ENCODE measurements at places on chromosomes 2 and 18. TPM values are rescaled to one million over a fixed set of nuclear protein-coding genes. Genes with fewer than 3 reads are reported as not detected.
A peak's percentile ranks its signal among the peaks of the same experiment; 100 is the strongest.

EDAR gene
- 0.51 TPM for total RNA-seq

C2orf80 gene
- total RNA-seq: not detected

SIGLEC15 gene
- 1.2 TPM for total RNA-seq

KRTCAP3 gene
- 2.2 TPM for total RNA-seq

ACMSD gene
- not detected for total RNA-seq

CHN1 gene
- total RNA-seq: 14.6 TPM

SOCS6 gene
- total RNA-seq: 6.6 TPM

C2orf92 gene
- total RNA-seq: 9.4 TPM

ST6GAL2 gene
- total RNA-seq: not detected

DNA sequence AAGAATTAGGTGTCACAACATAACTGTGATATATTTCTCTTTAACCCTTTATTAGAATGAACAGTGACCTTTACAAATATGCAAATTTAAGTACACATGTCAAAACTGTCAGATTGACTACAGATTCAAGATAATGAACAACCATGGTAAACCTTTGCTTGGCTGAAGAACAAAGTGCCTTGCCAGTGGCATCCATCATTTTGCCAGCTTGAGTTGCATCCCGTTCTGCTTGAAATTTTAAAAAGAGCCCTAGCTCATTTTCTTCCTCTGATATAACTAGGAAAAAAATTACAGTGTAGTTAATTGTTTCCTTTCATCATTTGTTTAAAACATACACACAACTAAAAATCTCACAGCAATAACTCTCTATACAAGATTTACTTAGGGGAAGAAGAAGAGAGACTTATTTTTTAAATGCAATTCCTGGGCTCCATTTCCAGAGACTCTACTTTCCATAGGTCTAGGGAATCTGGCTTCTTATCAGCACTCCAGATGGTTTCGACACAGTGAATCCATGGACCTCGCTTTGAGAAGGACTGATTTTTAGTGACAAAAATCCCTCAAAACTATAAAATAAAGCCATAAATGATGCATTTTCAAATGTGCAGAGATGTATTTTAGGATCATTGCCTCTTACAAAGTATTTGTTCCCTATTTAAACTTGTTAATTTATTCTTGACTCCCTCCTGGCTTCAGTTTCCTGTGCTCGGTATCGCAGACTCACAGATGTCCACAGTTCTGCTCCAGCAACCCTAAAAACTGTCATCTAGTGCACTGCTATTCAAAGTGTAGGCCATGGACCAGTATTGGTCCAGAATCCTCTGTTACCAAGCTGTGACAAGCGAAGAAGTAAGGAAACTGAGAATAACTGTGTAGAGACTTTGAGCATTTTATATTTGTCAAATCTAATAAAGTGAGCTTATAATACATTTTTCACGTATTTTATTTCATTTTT, 50.1 kb downstream of the ICA1L start:
- DNase-seq: no peak

- DNase-seq: no peak
Observed at GRCh38 chr2:42909966-42910365, 117.6 kb upstream of the HAAO start.

DNA sequence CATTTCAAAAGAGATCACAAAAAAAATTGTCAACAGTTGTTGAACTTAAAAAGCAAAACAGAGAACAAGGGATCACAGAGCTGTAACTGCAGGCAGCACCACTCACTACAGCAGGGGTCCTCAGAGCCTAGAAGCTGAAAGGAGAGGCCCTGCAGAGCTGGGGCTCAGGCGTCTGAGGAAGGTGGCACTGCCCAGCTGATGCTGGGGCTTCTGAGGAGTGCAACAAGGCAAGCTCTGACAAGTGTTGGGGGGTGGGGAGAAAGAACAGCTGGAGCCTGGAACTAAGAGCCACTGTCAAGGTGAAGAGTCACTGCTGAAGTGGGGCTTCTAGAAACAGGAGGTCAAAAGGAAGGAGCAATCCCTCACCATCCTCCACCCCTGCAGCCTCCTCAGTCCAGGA, 46.2 kb downstream of the FTCDNL1 start:
- no peak for DNase-seq

DNA sequence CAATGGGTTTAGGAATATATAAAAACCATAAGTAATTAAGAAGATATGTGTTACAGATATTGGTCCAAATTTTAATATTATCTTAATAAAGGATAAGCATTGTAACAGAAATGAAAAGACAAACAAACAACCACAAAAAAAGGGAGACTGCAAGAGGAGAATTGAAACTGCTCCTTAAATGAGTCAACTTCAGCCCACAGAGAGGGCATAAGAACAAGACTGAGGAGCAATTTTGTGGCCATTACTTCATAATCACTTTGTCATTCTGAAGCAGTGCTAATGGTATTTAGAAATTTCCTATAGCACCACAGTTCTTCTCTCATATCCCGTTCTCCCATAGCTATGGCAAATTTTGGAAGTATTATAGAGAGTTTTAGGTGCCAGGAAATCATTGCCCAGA, 193.2 kb upstream of the HNMT start:
- no peak for DNase-seq

DNA sequence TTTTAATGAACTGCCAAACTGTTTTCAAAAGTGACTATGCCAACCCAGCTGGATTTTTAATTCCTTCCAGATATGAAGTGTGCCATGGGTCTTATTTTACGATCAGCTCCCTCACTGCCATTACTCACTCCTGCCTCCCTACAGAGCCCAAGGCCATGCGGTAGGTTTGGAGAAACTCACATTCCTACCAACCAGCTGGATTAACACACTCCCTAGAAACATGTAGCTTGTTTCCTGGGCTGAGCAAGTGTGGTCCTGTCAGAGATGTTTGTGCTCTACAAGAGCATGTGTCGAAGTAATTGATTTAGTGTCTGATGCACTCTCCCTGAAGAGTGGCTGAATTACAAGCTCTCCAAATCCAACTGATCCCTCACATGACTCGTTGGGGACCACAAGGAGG, 82.5 kb downstream of the SPP2 start:
- DNase-seq: no peak

- no peak for DNase-seq
Observed at GRCh38 chr2:238690511-238690910, 157.4 kb upstream of the TWIST2 start.

GRCh38 chr2:215830304-215830703, 183.0 kb downstream of the MREG start:
- no peak for DNase-seq

- peak; percentile 67 for DNase-seq
Observed at GRCh38 chr2:71930049-71930681, 217.5 kb downstream of the CYP26B1 start.

- peak; percentile 60 for DNase-seq
Observed at GRCh38 chr2:239015901-239016675, 168.2 kb downstream of the TWIST2 start.

GRCh38 chr2:3553946-3554345, 4.2 kb downstream of the RNASEH1 start:
- DNase-seq: no peak

GRCh38 chr2:43285987-43286386, 59.6 kb upstream of the ZFP36L2 start:
- no peak for DNase-seq

DNA sequence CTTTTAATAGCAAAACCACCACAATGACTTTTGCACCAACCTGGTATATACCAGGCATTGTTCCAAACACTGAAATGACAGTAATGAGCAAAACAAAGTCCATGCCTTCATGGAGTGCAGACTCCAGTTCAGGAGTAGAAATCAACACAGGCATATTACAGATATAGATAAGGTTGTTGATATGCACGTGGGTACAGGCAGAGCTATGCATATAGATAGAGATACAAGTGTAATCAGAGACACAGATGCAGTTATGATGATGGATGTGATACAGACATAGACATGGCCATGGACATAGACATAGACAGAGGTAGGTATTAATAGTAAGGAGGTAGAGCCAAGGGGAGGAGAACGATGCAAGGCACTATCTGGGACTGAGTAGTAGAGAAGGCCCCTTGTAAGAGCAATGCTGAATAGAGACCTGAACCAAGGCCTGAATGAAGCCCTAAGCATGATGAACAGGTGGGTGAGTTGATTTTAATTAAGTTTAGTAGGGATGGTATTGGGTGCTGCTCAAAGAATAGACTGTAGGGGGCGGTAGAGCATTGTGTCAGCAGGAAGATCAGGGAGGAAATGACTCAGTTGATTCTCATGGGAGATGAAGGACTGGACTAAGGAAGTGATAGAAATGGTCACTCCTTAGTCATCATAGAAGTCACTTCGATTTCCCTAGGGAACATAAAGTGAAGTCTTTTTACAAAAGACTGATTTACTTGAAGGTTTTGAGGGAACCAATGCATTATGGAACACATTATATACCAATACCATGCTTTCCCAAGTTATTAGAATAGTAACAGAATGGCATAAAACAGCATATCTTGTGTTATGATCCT, 39.4 kb downstream of the CMPK2 start:
- DNase-seq: no peak

DNA sequence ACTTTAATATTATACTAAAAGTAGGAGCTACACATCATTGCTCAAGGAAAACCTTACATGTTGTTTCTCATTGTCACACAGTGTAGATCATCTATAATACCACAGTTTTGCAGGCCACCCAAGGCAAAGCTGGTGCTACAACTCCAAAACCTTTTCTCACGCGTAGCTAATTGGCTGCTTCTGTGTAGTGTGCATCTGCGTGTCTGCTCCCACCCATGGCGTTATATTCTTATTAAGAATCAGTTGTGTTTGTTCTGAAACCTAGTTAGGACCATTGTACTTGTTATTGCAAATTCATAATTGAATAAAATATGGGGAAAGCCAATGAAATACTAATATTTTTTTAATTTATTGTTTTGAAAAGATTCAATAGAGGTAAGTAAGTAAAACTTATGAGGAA, 83.9 kb downstream of the RBM43 start:
- DNase-seq: no peak

GRCh38 chr2:29314816-29315571, 199.8 kb downstream of the CLIP4 start:
- DNase-seq: peak; percentile 86

DNA sequence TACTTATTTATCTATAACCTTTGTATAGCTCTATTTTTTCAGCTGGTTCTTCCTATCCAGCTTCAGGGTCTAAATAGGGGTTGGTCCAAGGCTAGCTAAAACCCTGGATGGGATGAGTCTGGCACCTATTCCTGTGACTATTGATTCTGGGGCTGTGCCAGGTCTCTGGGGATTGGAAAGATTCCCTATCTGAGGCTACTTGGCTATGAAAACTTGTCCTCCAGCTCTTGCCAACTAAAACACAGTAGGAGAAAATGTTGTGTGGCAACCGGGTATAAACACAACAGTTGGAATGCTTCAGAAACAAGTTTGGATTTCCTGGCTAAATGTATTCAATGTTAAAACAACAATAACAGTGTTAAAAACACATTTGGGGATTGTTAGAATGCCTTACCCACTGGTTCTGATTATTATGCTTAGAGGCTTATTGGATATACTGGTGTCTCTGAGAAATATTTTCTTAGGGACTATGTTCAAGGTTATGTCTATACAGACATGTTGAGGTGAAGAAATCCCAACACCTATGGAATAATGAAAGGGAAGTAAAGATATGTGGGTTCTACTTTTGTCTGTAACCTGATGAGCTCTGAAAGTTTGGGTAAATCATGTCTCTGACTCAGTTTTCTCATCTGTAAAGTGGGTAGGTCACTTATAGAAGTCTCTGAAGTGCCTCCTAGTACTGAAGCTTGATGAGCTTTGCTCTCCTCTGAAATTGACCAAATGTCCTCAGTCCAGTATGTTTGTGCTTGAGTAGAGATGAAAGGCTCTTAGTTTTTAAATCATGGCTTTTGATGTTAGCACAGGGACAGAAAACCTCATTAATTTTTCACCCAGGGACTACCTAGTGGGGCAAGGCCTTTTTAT, 460.7 kb downstream of the MTX2 start:
- DNase-seq: no peak

DNA sequence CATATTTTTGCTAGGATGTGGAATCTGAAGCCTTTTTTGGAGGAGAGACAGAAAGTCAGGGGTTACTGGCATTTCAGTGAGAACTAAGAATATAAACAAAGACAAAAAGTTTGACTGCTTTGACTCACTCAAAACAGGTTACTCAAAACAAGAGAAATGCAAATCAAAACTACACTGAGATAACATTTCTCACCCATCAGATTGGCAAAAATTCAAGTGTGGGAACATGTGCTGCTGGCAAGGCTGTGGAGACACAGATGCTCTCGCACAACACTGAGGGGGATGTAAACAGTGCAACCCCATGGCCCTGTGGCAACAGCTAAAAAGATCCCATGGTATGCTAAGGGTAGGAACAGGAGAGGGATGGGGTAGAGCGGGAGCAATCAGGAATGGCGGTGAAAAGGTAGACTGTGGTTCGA, 86.6 kb downstream of the DTNB start:
- no peak for DNase-seq

- DNase-seq: no peak
Observed at GRCh38 chr2:59761966-59762365, 791.5 kb downstream of the BCL11A start.

GRCh38 chr18:31574359-31574758, 17.3 kb upstream of the TTR start:
- no peak for DNase-seq

GRCh38 chr2:120654381-120655134, 81.1 kb upstream of the GLI2 start:
- no peak for DNase-seq

GRCh38 chr2:154587739-154588138, 110.8 kb upstream of the KCNJ3 start:
- DNase-seq: no peak

DNA sequence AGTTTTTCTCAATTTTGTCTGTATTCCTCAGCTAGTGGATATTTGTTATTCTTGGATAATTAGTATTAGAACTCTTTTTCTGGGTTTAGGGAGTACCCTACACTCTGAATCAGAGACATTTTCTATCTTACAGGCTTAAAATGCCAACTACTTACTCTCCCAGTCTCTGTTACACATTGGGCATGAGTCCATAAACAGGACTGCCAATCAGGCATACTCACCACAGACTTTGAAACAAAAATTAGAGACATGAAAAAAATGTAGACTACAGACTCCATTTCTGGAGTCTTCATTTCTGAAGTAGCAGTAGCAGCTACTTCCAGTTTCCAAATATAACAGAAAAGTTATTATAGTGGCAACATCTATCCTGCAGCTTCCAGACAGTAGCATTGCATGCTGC, 279.7 kb downstream of the MBD5 start:
- DNase-seq: no peak

GRCh38 chr2:229426464-229426863, 155.4 kb upstream of the PID1 start:
- no peak for DNase-seq

DNA sequence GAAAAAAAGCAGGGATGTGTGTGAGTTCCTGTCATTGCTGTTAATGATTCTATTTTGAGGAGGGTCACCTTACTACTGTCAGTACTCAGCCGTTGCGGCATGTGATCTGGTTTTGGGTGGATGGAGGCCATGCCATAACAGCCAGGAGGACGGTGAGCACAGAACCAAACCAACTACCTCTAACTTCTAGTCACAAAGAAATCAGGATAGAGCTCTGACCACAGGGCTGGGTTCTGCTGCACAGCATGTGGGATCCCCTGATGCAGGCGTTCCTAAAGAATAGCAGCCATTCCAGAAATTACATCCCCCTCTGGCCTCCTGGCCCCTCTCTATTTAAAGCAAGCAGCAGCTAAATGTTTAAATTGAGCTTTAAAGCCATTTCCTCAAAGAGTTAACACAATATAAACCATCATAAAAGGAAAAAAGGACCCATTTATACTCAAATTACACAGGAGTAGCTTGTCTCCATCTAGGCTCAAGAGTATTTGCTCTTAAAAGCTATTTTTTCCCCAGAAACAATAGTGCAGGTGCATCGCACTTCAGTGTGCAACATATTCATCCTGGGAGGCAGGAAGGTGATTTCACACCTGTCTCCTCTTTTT, 786.4 kb downstream of the RNF144A start:
- DNase-seq: no peak

GRCh38 chr2:147460155-147460554, 384.7 kb upstream of the ACVR2A start:
- no peak for DNase-seq

Data from spleen (tissue), 13 donors.